EH (cell line): ENCODE measurements at places on chromosomes 11 and 22.

DNA sequence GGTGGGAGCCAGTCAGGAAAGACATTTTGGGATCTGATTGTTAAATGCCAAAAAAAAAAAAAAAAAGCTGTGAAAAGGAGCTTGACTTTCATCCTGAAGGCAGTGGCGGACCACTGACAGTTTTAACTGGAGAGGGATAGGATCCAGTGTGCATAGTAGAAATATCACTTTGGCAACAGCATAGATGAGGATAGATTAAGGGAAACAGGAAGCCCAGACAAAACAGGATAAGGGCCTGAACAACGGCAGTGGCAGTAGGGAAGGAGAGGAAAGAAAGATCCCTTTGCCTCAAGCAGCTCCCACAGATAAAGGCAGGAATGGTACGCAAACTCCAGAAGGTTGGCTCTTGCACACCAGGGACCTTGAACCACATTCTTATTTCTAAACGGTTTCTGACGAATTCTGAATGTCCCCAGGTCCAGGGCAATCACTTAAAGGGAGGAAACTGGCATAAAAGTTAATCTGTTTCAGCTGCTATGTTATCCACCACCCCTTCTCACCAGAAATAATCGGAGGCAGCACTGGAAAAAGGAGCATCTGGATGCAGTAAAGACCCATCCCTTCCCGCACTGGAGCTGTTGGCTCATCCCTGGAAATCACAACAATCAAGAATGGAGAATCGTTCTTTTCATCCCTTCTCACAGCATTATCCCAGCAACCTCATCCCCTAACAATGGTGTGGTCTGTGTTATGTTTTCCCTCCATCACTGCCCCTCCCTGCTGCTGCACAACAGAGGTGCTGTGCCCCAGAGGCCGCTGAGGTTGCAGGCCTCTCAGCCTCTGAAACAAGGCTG lies 99.1 kb downstream of the GAB2 start:
- DNase-seq: peak; percentile 21

DNA sequence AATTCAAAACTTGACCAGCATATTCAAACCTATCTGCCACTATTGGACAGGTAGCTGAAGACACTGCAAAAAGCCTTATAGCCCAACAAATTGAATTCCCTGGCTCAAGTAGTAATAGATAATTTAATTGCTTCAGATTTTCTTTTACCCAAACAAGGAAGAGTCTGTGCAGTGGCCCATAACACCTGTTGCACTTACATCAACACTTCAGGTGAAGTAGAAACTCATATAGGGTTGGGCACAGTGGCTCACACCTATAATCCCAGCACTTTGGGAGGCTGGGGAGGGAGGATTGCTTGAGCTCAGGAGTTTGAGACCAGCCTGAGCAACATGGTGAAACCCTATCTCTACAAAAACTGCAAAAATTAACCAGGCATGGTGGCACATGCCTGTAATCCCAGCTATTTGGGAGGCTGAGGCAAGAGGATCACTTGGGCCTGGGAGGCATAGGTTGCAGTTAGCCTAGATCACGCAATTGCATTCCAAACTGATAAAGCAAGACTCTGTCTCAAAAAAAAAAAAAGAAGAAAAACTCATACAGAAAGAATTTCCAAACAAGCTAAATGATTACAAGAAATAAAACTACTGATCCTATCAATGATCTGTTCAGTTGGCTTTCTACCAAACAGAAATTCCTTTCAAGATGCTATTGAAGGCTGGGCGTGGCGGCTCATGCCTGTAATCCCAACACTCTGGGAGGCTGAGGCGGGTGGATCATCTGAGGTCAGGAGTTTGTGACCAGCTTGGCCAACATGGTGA lies 9.5 kb downstream of the FOLR3 start:
- DNase-seq: peak; percentile 96

GRCh38 chr11:128161994-128162393 lies 425.4 kb downstream of the ETS1 start:
- DNase-seq: no peak

GRCh38 chr11:122085712-122086111 lies 30.3 kb downstream of the BLID start:
- no peak for DNase-seq
